Upper lobe of right lung (tissue), 1 donor: ENCODE measurements at places on chromosomes 7 and 10. TPM values are rescaled to one million over a fixed set of nuclear protein-coding genes. Genes with fewer than 3 reads are reported as not detected.
A peak's percentile ranks its signal among the peaks of the same experiment; 100 is the strongest.

DNA sequence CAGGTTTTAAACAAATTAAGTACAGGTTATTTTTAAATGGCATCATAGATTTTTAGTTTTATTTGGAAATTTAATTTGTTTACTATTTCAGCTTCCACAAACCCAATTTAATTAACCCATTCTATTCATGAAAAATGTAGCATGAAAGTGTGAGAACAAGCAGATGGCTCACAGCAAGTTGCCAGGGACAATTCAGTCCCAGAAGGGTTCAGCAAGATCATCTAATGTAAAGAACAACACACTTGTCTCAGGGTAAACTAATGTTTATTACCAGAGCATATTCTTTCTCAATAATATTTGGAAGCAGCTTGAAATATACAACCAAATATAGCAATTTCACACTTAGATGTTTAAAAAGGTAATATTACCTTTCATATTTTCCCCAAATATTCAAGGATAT is 166.9 kb upstream of the SLC13A1 start:
- H3K4me1 ChIP-seq, result no peaks in the 10 kb centered on the region
- H3K27ac ChIP-seq, result no peak overlapping the region
- no peak for DNase-seq
- H3K27me3 ChIP-seq, result no peaks in the 10 kb centered on the region
- no peak overlapping the region for H3K4me3 ChIP-seq
- no peaks in the 10 kb centered on the region for H3K36me3 ChIP-seq

The GPER1 gene
- 11.1 TPM for total RNA-seq

DNA sequence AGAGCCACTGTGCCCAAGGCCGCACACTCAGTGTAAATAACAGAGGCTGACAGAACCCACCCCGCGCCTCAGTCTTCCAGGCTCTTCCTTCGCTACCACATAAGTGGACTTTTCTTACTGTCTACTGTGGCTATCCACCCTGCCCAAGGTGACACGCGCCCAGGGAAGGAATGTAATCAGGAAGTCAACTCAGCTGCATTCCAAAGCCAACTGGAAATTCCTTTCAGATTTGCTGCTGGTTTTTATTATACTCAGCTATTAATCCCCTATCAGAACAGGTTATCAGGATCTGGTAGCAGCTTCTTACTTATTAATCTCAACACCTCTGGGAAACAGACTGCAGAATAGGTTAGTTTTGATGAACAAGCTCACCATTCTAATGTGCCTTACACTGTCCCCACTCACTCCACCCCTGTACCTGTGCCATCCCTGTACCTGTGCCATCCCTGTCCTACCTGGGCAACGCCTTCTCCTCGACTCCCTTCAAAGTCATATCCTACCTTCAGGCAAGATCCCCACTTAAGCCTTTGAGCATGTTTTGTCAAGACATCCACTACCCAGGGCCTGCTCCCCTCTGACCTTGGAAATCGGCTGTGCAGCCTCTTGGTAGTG is 90.7 kb downstream of the NHLRC2 start:
- H3K36me3 ChIP-seq, result no peaks in the 10 kb centered on the region
- DNase-seq, result no peak
- peak overlapping the region; percentile 24 for H3K27ac ChIP-seq
- no peaks in the 10 kb centered on the region for H3K27me3 ChIP-seq

DNA sequence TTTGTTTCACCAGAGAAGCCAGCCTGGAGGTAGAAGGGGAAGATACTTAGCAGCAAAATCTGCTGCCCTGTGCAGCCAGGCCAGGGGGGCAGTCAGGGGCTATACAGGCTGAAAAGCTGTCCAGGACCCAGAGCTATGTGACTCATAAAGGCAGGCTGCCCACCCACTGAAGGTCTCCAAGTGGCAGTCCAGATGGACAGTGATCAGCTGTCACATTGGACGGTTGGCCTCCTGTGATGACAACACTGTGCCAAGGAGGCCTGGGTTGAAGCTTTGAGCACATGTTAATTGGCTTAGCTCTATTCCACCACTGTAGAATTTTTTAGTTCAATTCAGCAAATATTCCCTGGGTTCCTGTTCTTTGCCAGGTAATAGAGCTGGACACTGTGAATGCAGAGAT is 577.3 kb upstream of the GALNT17 start:
- no peak overlapping the region for H3K27ac ChIP-seq
- H3K4me3 ChIP-seq, result no peak overlapping the region
- no peaks in the 10 kb centered on the region for H3K36me3 ChIP-seq
- no peaks in the 10 kb centered on the region for H3K4me1 ChIP-seq
